ENCODE measurements at places on chromosomes 6 and 20.

- no peak for DNase-seq
Observed at GRCh38 chr6:43578748-43579147, 2.8 kb downstream of the POLH start.

GRCh38 chr6:72636786-72637185 lies 14.9 kb downstream of the KCNQ5 start:
- DNase-seq, result no peak

DNA sequence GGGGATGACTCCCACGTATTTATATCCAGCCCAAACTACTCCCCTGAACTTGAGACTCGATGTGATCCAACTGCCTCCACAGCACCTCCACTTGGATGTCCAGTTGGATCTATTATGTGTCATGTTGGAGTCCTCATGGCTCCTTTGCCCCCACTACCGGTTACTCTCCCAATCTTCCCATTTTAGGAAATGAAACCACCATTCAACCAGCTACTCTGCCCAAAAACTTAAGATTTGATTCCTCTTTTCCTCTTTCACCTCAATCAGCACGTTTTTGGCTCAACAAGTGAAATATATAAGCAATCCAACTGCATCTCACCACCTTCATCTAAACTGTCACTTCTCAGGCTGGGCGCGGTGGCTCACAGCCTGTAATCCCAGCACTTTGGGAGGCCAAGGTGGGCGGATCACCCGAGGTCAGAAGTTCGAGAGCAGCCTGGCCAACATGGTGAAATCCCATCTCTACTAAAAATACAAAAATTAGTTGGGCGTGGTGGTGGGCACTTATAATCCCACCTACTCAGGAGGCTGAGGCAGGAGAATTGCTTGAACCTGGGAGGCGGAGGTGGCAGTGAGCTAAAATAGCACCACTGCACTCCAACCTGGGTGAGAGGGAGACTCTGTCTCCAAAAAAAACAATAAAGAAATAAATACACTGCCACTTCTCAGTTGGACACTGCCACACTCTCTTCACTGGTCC lies 3.4 kb downstream of the AHCY start:
- no peak for DNase-seq

DNA sequence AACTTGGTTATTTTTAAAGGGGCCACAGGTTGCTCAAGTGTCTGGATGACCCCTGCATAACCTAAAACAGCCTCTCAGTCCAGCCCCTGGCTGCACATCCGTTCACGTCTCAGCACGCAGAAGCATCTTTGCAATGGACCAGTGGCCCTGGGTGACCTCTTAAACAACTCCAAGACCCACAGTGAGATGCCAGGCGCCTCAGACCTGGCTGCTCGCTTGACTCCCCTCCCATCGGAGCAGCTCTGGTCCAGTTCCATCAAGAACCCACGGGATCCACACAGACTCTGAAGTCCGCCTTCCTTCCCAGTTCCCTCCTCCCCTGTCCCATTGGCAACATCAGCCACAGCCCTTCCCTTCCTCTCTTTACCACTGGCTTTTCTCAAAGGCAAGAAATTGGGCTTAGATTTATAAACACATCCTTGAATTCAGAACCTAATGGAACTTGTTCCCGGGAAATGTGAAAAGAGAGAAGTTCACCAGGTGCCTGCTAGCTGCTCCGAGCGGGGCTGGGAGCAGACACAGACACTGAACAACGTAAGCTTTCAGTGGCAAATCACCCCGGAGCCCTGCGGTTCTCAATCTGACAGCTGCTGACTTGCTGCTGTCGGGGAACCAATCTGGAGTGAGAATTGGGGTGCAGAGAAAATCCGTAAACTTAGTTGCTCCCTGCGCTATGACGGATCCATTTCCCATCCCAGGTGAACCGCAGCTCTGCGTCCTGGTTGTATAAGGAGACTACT lies 39.6 kb upstream of the MPC1 start:
- DNase-seq, result no peak

DNA sequence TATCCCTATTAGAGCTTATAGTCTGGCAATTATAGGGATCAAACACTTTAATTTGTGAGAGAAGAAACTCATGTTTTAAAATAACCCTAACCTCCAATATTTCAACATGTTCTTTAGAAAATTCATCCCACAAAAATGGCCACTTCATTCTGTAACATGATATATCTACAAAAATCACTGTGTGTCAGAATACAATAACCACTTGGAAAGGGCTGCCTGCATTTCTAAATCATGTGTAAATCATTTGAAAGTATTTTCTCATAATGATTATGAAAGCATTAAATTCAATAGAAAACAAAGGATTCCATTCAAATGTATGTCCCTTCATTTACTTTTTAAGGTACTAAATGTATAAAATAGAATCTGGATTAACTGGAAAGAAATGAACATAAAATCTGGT lies 101.4 kb upstream of the NHSL1 start:
- DNase-seq, result no peak

DNA sequence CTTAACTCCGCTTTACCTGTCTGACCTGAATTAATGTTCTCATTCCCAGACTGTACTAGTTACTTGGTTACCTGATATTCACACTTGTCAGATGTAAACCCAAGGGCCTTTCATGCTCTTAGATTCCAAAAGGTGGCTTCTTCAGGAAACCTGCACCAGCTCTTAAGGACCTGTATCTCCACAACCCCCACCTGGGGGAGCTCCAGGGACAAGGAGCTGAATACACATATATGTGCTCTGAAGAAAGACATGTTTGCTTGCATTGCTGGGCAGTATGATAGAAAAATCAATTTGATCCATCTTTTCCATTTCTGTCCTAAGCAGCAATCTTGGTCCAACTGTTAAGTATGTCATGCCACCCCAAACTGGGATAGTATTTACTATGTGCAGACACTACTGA lies 64.8 kb upstream of the POU3F2 start:
- DNase-seq, result no peak

DNA sequence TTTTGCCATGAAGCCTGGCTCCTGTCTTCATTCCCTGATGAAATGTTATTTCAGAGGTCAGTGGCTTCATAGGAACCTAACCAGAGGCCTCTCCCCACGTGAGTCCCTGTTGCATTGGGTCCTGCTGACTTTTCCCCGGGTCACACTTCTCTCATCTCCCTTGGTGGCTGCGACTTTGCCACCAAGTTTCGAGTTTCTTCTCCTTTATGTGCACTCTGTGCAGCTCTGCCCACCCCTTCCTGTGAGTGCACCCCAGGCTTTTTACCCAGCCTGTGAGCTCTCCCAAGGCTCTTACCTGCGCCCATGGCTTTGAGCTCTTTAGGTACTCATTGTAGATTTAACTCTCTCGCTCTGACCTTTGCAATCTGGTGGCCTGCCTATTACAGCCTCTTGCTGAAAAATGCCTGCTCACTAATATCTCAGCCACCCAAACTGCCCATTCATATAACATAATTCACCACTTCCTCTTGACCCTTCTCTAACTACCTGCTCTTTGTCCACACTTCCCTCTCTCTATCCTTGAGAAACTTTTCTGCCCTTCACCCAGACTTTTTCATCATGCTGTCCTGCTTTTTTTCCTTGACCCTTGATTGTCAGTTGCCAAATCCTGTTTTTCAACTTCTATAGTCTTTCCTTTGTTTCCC lies 105.9 kb downstream of the SASH1 start:
- DNase-seq, result no peak

DNA sequence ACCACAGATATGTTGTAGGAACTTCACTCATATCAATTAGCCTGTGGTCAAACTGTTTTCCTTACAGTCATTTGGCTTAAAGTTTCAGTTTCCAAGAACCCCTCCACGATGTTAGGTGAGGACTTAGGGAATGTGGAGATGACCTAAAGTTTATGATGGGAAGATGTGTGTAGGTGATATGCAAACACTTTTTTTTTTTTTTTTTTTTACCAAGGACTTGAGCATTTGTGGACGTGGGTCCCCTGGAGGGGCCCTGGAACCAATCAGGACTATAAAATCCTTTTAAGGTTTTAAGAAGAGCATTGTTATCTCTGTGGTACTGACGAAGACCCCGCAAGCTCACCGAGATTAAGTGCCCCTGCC lies 478 bp upstream of the MTHFD1L start:
- DNase-seq, result no peak

DNA sequence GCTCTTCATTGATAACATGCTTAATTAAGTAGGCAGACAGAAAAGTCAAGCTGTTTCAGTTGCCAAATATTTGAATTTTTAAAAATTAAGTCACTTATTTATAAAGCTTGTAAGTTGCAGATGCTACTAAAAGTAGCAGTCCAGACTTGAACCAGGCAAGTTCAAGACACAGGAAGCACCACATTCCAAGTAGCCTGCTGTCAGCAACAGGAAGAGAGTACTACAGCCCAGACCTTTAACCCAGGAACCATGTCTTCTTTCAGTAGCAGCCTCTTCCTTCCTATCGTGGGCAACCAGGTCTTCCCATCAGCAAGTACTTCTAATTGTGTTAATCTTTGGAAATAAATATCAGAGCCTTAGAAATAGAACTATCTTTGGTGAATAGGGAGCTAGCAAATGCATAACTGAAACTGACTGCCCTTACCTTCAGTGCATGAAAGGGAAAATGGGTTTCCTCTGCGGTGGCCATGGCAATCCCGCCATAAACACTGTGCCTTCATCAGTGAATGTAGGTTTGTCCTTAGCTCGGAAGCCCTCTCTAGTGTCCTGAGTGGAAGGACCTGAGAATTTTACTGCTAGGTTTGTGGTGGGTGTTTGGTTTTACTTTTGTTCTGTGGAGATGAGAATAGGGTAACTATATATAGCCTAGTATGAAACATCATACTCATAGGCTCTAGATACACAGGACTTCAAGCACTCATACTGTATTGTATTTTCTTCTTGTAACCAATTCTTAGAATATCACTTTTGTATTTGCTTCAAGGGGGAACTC lies 95.6 kb downstream of the SYCP2 start:
- no peak for DNase-seq

- no peak for DNase-seq
Observed at GRCh38 chr6:16354692-16355091, 116.3 kb downstream of the GMPR start.

- no peak for DNase-seq
Observed at GRCh38 chr6:15705981-15706380, 43.2 kb upstream of the DTNBP1 start.

DNA sequence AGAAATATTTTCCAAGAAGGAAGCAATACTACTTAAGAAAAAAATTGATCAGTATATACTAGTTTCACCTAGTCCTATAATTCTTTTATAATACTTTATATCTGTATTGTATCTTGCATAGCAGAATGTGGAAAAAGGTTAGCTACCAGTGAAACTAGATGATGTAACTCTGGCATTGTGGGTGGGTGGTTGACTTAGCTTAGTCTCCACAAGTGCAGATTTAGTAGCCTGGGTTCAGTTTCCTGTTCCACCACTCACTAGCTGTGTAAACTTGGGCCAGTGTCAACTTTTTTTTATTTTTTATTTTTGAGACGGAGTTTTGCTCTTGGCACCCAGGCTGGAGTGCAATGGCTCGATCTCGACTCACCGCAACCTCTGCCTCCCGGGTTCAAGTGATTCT lies 2.0 kb downstream of the MUC21 start:
- no peak for DNase-seq

DNA sequence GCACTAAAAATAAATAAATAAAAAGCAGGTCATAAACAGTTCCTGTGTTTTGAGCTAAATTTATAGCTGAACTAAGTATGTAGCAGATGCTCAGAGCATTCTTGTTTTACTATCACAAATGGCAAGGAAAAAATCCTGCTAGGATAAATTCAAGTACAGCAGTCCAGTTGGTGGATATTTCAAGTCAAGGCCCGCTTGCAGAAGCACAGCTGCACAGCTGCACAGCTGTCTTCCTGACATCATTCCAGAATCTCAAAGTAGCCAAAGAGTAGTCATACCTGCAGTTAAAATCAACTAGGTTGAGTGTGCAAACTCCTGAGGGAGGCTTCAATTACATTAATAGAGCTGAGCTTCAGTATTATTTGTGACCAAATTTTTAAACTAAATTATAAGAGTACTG lies 297.7 kb upstream of the MANEA start:
- DNase-seq, result no peak

GRCh38 chr6:160172704-160173103 lies 51.1 kb downstream of the SLC22A1 start:
- no peak for DNase-seq

DNA sequence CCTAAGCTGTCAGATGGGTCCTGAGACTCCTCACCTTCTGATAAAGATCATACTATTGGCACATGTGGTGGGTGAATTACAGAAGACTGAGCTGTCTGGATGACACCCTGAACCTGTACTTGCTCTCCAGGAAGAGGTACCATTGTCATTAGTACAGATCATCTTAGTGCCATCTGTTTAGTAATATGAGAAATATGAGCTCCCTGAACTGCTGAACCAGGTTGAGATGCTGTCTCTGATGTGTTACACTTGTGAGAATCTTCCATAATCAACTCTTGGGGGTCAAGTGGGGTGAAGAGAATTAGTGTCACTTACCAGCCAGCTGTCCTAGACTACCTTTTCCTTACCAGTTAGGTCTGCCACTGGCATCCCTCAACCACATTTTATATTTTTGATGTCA lies 531.0 kb downstream of the EPHA7 start:
- no peak for DNase-seq

- no peak for DNase-seq
Observed at GRCh38 chr20:57205606-57206219, 60.7 kb downstream of the BMP7 start.

GRCh38 chr20:561437-562231 lies 18.0 kb upstream of the CSNK2A1 start:
- DNase-seq, result peak; percentile 11

DNA sequence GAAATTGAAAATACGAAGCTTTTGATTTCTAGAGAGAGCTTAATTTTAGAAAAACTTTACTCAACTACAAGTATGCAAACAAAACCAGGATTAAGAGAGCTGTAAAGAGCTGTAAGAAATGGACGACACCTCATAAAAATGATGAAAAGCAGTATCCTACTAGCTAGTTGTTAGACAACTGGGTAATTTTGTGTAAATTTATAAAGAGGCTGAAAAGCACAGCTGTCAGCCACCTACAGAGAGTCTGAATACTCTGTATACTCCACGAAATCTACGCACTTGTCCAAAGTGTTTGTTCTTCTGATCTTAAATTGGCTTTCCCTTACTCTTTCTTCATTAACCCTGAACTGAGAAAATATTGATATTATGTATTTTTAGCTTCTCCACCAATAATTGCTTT lies 808.4 kb upstream of the EPHA7 start:
- no peak for DNase-seq

Data from stimulated activated CD8-positive, alpha-beta memory T cell treated with anti-CD3 and anti-CD28 coated beads, Interleukin-15, amount 100 ng/mL, for 4 hours (primary cell).